ENCODE measurements at places on chromosomes 2 and 18.

- no peak for DNase-seq
Observed at GRCh38 chr18:21739604-21740537, 721 bp upstream of the MIB1 start.

- peak; percentile 20 for DNase-seq
Observed at GRCh38 chr18:46174342-46175041, 70.3 kb downstream of the HAUS1 start.

GRCh38 chr2:152858594-152859265 is 140.3 kb downstream of the ARL6IP6 start:
- no peak for DNase-seq

- DNase-seq = no peak
Observed at GRCh38 chr2:233129351-233129978, 69.3 kb downstream of the INPP5D start.

DNA sequence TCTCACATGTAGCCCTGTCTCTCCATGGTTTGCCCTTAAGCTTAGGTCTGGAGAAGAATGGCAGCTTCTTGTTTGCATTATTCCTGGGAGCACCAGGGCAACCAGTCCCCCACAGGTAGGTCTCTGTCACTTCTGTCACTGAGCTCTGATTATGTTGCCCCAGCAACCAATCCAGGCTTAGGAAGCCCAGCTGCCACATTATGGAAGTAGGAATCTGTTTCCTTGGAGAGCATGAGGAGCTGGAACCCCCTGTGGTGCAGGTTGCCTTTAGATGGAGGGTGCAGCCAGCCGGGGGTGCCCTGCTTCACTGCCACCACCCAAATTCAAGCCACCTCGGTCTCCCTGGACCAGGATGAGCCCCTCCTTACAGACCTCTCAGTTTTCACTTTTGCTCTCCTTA is 4.8 kb downstream of the RESP18 start:
- DNase-seq = no peak

GRCh38 chr18:50665519-50665918 is 105.6 kb downstream of the MAPK4 start:
- DNase-seq = no peak

DNA sequence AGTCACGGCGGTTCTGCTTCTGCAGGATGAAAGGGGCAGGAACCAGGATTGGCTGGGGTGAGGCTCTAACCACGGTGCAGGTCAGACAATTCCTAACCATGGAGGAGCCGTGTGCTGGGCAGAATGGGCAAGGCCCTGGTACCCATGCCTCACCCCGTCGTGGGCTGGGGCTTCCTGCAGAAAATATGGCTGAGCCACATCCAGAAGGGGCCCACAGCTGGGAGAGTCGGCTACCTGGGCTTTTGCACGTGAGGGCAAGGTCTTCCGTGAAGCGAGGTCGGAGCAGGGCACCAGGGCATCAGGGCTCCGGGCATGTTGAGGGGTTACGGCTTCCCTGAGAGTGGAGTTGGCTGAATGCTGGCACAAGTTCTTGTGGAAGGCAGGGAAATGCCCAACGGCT is 147.8 kb downstream of the ARHGAP28 start:
- DNase-seq = no peak

DNA sequence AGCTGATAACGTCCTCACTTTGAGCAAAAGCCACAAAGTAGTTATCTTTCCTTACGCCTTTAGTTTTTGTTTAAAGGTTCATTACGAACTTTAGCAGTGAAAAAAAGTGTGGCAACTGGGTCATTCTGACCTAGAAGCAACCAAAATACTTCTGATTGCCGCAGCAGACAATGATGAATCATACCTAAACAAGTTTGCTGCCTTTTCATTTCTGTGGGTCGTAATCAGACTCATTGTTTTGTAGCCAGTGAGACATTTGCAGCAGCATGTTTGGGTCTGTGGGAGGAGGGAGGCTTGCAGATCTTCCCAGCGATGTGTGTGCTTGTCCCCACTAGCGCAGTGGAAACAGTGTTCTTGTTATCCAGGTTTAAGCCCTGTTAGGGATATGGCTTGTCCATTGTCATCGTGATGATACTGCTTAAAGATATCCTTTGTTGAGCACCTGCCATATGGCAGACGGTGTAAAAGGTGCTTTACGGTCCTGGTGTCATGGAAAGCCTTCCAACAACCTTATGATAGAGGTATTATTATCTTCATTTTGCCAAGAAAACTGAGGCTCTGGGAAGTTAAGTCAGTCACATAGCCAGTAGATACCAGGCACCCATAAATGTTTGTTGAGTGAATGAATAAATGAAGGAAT is 1.3 kb upstream of the GREB1 start:
- DNase-seq = no peak

GRCh38 chr18:7207366-7207915 is 23.4 kb upstream of the LRRC30 start:
- no peak for DNase-seq

DNA sequence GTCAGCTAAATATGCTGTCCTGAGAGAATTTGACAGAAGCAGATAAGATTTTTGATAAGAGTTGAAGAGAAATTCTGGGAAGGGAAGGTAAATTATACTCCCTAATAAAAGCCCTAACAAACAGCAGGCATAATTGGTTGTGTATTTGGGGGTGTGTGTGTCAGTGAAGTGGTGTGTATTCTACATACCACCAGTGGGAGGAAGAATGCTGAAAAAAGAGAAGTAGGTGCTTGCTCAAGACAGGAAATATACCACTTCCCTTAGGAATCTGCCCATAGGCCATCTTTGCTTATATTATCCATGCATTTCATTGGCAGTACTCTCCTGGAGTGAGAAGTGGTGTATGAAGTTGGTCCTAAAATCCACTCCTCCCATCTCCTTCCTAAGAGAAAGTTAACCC is 76.2 kb downstream of the FMNL2 start:
- DNase-seq = no peak

GRCh38 chr18:41034413-41034812 is 920.6 kb upstream of the PIK3C3 start:
- DNase-seq = no peak

DNA sequence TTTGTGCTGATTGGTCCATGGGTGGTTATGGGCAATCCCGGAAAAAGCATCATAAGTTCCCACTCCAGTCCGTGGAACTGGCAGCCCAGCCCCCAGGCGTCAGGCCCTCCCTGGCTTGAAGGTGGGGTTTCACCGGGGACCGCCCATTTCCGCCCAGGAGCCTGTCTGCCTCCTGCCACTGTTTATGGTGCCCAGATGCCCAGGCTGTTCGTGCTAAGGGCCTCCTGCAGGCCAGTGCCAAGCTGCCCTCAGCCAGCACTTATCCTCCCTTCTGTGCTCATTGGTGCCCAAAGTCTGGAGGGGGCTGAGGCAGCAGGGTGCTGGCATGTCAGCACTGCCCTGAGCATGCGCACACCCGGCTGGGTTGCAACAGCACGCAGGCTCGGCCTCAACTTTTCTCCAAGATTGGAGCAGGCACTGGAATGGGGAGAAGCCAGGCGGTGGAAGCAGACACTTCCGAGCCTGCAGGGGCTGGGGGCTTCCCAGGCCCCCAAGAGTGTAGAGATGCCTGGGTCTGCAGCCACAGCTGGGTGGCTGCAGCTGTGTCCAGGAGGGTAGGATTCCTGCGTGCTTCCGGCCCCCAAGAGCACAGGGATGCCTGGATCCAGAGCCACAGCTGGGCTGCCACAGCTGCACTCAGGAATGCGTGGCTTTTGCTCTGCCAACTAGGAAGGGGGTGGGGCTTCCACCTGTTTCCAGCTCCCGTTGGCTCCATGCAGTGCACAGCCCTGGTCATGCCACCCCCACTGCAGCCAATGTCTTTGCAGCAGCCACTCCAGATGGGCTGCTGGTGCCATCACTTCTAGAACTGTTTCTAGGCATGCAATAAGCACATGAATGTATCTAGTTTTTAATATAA is 74.0 kb downstream of the AGPS start:
- no peak for DNase-seq

DNA sequence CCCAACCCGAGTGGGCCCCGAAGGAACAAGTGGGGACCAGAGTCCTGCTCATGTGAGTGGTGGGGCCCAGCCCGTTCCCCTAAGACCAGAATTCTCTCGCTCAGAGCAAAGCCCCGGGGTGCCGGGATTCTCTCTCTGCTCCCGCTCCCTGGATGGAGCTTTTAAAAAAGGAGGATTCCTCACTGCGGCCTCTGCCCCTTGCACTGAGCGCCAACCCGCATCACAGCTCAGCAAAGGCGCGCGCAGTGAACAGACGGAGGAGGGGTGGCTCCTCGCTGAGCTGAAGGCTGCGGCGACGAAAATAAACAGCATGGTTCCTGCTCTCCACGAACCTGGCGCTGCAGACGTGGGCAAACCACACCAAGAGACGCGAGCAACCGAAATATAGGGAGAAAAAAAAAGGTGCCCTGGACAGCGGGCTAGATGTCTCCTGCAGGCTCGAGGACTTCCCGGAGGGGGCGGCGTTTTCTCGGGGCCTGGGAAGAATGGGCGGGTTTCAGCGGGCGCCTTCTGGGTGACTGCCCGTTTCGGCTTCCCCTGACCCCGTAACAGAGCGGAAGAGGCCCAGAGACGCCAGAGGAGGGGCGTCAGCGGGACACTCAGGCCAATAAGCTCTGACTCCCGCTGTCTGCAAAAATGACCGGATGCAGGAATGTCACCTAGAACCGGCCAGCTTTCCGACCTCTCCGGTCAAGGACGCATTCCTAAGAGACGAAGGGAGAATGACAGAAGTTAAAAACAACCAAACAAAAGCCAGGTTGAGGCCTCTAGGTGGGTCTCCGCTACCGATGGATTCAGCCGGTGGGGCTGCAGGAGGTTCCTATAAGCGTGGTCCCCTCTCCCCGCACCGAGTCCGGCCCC is 819 bp upstream of the KLF11 start:
- DNase-seq = peak; percentile 75

DNA sequence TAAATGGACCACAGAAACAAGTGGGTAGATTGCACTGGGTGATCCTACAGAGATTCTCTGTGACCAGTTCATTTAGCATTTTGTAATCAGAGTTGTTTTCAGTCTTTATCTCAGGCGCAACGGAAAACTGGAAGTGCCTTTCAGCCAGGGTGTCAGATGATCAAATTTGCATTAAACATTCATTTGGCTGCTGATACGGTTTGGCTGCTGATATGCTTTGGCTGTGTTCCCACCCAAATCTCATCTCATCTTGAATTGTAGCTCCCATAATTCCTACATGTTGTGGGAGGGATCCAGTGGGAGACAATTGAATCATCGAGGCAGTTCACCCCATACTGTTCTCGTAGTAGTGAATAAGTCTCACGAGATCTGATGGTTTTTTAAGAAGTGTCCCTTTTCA is 1396.1 kb upstream of the TMEFF2 start:
- no peak for DNase-seq

DNA sequence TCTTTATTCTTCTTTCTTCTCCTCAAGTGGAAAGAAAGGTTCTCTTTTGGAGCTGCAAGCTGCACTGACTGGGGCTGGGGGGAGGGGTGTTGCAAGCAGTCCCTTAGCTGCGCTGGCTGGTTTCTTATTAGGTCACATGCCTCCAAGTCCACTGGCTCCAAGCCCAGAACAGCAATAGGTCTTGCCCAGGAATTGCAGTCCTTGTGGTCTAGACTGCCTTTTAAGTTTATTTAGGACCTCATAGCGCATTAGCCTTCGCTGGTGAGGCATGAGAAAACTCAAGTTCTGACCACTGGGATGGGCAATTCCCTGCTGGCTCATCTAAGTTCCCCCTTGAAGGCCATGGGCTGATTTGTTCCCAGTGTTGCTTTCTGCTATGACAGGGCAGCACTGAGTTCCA is 138.6 kb upstream of the SCN7A start:
- DNase-seq = no peak

GRCh38 chr2:106109675-106110424 is 84.3 kb downstream of the UXS1 start:
- no peak for DNase-seq

- no peak for DNase-seq
Observed at GRCh38 chr2:37854676-37855282, 70.3 kb upstream of the RMDN2 start.

GRCh38 chr2:41998186-41999127 is 49.4 kb upstream of the PKDCC start:
- no peak for DNase-seq

- no peak for DNase-seq
Observed at GRCh38 chr2:27431395-27431794, 3.0 kb downstream of the NRBP1 start.

GRCh38 chr2:2271469-2271941 is 59.6 kb downstream of the MYT1L start:
- DNase-seq = no peak

DNA sequence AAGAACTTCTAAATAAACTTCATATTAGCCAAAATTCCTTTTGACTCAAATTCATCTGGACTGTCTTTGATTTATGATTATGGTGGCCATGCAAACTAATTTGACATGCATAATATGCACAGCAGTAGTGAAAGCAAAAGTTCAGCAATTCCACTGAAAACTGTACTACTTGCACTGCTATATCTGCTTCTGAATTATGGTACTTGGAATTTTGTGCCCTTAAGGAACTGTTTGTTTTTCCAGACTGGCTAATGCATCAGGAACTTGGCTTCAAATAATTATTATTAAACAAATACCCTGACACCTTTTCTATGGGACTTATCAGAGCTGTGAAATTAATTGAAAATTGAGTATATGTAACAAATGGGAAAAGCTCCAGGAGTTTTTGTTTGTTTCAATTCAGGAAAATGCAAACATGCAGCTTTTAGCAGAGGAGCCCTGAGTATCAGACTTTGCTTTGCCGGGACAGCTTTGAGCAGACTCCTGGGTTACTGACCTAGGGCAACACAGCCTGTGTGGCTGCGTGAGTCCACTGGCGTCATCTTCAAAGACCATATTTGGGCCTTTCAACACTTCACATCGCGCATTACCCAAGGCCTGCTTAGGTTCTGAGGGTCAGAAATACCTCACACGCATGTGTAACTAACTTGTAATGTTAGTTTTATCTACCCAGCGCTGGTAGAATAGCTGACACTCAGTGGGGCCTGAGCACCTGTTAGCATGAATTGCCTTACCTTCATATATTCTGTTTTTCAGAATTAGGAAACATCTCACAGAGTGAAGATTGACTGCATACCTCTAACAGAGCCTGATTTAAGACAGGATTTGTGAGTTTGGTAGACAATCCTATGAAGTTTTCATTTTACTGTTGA is 35.4 kb downstream of the CFAP221 start:
- DNase-seq = no peak

DNA sequence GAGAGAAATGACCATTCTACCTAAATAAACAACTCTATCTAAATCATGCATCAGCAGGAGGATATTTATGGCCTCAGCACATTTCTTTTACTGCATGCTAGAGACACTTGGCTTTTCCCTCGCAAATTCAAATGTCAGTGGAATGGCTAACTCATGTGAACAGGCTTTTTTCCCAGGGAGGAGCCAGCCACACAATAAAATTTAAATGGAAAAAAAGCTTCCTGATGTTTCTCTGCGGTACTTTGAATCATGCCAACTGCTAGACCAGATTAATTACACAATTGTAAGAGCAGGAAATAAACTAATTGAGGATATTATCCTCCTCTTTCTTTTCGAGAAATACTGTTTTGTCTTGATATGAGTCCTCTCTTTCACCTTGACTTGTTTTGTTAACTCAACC is 676.3 kb downstream of the IRS1 start:
- no peak for DNase-seq

- DNase-seq = no peak
Observed at GRCh38 chr2:238979636-238980035, 131.8 kb downstream of the TWIST2 start.
